ENCODE measurements at places on chromosomes 11 and 22. TPM values are rescaled to one million over a fixed set of nuclear protein-coding genes. Genes with fewer than 3 reads are reported as not detected.

OR52N4 gene
- total RNA-seq, result not detected

CYB5R3 gene
- total RNA-seq, result 29.5 TPM

ZNF70 gene
- 3.0 TPM for total RNA-seq

HEPHL1 gene
- total RNA-seq, result not detected

NRXN2 gene
- total RNA-seq, result not detected

MUC5B gene
- 0.03 TPM for total RNA-seq

CCDC86 gene
- 15.0 TPM for total RNA-seq

GLB1L2 gene
- 8.9 TPM for total RNA-seq

BTBD18 gene
- total RNA-seq, result not detected

IFITM10 gene
- total RNA-seq, result 0.49 TPM
